ENCODE measurements at places on chromosomes 1 and 21.

- DNase-seq: peak; percentile 62
These were observed 15.4 kb downstream of the EFNA3 start for GRCh38 chr1:155093911-155094621.

DNA sequence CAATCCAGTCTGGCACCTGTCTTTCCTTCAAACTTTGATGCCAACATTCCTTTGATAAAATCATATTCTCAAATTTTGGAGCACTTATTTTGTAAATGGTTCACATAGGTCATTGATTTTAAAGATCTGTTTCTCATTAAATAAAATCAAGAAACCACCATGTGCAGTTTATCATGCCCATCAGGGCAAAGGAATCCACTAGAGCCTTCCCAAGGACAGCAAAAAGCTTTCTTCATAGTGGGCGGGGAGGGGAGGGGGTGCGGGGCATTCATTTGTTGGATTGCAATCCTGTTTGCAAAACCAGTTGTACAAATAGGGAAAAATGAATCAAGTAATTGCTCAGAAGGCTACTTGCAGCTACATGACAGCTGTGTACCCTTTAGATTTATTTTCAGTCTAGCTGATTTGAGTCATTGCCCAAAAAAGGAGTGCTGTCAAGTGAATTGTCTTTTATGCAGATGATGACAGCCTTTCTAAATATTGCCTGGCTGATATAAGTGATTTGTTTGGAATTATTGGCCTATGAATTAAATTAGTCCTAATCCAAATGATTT, 23.0 kb downstream of the LRRC8B start:
- DNase-seq: no peak

GRCh38 chr1:106548726-106549125, 507.7 kb upstream of the PRMT6 start:
- no peak for DNase-seq

- DNase-seq: no peak
These were observed 645.2 kb upstream of the USP24 start for GRCh38 chr1:55860326-55860725.

GRCh38 chr1:2290171-2290578, 62.1 kb downstream of the SKI start:
- no peak for DNase-seq

GRCh38 chr1:234659538-234659937, 49.6 kb upstream of the IRF2BP2 start:
- DNase-seq: no peak

DNA sequence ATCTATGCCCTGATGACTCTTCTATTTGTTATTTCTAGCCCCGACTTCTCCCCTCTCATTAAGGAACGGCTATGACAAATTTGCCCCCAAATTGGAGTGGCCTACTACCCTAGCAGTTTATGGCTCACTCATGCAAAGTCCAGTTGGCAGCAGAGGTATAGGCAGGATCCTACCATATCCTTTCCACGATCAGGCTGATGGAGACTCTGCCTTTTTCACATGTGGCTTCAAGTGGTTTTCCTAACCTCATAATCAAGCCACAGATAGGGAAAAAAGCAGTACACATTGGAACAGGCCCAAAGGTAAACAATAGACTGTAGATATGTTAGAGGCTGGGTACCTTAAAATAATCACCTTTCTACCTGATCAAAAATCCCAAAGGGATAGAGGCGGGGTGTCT, 292.5 kb downstream of the NCAM2 start:
- no peak for DNase-seq

DNA sequence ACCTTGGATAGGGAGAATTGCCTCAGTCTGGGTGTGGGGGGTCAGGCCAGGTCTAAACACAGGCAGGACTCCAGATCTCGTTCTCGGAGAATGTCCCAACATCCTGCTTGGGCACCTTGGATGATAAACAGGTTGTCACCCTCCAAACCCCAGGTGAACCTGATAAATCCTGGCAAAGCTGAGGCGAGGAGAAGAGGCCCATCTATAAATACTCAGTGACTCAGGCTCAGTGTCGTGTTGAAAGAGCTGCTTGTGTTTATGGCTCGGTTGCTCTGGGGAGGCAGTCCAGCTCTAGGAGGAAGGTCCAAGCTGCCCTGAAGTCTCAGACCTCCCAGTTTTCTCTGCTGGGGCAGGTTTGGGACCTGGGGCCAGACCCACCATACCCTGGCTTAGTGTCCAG, 15.8 kb upstream of the TRIM63 start:
- DNase-seq: no peak

GRCh38 chr1:218990019-218990418, 183.7 kb upstream of the LYPLAL1 start:
- DNase-seq: no peak

GRCh38 chr21:44816761-44817505, 929 bp downstream of the SUMO3 start:
- DNase-seq: no peak

- no peak for DNase-seq
These were observed 12.0 kb downstream of the TSHB start for GRCh38 chr1:115041654-115042053.

DNA sequence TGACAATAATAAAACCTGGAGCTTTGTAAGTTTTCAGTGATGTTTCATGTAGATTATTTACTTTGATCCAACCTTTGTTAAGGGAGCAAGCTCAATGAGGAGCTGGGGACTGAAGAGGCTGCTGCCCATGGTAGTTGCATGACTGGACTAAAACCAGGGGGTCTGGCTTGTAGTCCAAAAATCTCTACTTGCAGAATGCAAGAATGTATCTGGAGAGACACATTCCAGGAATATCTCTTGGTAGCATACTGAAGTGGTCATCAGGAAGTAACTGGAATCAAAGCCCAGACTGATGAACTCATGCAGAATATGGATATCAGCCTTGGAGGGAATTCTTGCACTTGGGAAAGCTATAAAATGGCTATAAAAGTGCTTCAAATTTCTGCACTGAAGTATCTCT, 5.8 kb upstream of the KIAA0040 start:
- DNase-seq: no peak

- DNase-seq: no peak
These were observed 40.4 kb upstream of the PIGC start for GRCh38 chr1:172484252-172484651.

GRCh38 chr1:63318201-63318979, 4.0 kb upstream of the FOXD3 start:
- no peak for DNase-seq

DNA sequence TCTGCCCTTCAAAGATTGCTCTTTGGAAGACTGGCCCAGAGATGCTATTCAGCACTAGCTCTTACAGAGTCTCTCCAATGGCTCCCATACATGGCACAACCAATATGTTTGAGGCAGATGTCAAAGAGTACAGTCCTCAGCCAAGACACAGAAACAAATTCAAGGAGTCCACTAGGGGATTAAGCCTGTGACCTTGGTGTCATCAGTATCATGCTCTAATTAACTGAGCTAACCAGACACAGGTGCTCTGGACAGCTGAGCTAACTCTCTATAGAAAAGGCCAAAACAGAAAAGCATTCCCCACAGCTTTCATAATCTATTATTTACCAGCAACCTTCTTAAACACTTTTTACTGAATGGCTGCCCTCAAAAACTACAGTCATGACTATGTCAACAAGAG, 666.0 kb upstream of the PLXNA2 start:
- no peak for DNase-seq

DNA sequence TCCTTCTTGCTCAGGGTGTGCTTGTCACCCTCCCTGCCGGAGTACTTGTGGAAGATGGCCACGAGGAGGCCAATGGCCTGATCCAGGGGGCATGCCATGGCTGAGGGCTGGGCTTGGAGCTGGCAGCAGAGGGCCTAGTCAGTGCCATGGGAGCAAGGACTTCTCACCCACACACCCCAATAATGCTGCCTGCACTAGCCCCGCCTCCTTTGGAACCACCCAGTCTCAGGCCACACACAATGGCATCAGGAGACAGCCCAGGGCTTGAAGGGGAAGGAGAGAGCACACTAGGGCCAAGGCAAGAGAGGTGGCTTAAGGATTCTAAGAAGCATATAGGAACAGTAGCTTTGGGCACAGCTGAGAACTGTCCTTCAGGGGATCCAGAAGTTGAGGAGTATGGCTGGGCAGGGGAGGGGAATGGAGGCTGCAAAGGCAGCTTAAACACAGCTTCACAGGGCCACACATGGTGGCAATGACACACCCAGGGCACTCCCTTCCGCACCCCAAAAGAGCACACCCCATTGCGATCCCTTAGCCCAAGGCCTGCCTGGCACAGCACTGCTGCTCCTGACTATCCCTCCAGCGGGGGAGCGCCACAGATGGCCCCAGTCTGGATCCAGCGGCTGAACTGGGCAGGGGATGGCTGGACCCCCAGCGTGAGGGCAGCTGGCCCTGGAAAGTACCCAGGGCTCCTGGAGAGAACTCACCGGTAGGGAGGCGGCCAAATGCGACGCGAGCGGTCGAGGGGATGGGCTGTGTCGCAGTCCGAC, at the start of gene S100A6:
Gene S100A6 (minus strand): TSS at position 750 of the 770 bp plus-strand sequence. CDS start 652 bp downstream, at position 98.
- DNase-seq: no peak

- peak; percentile 81 for DNase-seq
These were observed 48.5 kb upstream of the ECE1 start for GRCh38 chr1:21338573-21339355.

DNA sequence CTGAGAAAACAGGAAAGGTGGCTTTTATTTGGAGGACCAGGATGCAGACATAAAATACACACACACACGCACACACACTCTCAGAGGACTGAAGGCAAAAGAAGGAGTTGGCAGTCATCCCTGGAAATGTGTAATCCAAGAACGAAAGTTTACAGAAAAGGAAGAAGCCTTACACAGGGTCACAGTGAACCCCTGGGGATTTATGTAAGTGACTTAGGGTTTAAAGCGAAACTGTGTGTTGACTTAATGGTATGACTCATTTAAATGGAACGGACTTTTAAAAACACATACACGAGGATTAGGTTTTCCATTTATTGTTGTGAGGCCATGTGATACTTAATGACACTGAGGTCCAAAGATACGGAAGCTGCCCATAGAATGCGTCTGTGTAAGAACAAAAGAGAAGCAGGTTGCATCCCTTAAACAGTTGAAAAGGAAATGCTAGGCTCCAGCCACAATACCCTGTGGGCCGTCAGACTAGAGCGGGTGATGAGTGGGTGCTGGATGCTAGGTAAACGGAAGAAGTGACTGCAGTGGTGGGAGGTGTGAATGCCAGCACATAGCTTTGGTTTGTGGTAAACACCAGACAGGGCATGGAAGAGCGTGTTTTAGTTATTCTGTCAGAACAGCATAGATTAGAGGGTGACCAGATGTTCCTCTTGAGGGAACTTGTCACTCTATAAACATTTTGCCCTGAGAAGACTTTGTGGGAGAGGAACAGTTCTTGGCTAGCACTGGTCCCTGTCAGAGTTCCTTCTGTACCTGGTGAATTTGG, 21.6 kb upstream of the BCL10 start:
- DNase-seq: no peak

GRCh38 chr1:118209648-118210047, 24.6 kb upstream of the SPAG17 start:
- no peak for DNase-seq

GRCh38 chr1:235843461-235843961, 23.2 kb downstream of the LYST start:
- DNase-seq: peak; percentile 31

DNA sequence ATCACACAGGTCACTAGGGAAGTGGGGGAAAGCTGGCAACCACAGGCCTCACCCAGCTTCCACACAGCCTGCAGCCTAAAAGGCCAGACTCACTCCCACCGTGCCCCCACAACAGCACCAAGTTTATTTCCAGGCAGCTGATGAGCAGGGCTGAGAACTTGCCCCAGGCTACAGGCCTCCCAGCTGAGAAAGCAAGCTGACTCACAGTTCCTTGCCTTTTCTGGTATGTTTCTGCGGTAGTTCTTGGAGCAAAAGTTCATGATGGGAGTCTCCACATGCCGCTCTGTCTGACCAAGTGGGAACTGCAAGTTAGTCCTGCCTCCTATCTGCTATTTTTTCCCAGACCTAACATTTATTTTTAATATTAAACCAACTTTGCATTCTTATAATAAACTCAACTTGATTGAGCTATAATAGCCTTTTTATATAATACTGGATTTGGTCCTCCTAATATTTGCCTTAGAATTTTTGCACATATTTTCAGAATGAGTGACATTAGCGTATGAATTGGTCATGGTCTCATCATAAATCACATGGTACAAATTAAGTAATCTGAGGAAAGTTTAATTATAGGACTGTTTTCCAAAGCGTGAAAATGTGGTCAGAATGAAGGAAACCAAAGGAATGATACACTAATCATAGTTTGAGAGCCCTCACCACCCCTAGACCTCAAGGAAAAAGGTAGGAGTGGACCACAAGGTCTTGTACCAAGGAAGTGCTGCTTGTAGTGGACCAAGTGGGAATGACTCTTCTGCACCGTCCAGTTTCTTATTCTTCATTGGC, 30.7 kb downstream of the RPAP2 start:
- DNase-seq: no peak

GRCh38 chr1:118012515-118013124, 83.1 kb downstream of the WDR3 start:
- DNase-seq: no peak

DNA sequence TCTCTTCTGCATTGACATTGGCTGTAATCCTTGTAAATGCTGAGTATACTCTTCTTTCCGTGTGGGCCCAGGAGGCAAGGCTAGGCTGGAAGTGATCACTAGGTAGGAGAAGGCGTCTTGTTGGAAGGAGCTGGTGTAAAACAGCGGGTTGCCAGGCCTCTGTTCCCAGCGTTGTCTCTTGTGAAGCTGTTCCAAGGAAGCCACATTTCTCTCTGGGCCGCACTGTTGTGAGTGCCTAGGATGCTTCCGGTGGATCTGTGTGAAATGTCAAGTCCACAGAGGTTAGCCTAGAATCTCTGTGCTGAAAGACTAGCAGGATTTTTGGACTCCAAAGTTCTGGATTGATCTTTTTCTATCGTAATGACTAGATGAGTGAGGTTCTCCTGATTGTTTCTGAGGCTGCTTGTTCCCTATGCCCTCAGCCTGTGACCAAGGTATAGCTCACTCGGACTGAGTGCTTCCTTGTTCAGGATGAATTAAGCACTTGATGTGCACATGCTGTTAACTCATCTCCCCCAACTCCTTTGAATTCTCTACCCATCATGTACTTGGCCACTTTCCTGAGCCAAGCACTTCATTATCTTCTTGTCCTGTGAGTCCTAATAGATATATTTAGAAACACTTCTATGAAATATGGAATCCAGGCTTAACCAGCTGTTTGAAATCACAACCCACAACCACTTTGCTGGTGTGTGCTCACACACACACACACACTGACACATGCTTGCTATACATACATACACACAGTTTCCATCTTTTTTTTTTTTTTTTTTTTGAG, 63.3 kb downstream of the PBX1 start:
- DNase-seq: no peak

- DNase-seq: no peak
These were observed 178.1 kb upstream of the RUNX1 start for GRCh38 chr21:35226968-35227744.

Measured in NCI-H2171 (cell line).